Stimulated activated CD4-positive, alpha-beta T cell treated with anti-CD3 and anti-CD28 coated beads, TNF-alpha, amount 100 ng/mL, for 48 hours (primary cell): ENCODE measurements at places on chromosomes 13 and 19.
A peak's percentile ranks its signal among the peaks of the same experiment; 100 is the strongest.

GRCh38 chr13:36323951-36324566 lies 22.1 kb downstream of the SPART start:
- DNase-seq: no peak

- DNase-seq: no peak
Measured at GRCh38 chr13:27276188-27276587, 5.6 kb downstream of the RASL11A start.

- no peak for DNase-seq
Measured at GRCh38 chr13:106466691-106467426, 68.6 kb downstream of the EFNB2 start.

DNA sequence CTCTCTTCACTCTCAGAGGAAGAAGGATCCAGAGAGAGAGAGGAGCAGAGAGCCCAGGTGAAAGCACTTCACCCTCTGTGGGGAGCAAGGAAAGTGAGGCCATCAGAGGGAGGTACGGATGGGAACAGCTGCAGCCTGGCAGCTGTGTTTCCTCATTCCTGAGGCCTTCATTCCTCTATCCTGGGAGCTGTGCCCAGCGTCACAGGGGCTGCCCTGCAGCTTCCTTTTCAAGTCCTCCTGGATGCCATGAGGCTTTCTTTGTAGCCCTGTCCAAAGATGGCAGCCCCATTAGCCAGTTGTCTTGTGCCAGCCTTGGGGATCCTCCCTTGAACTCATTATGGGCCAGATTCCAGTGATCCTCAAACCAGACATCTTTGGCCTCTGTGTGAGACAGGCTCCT lies 76.8 kb upstream of the PCDH8 start:
- no peak for DNase-seq

DNA sequence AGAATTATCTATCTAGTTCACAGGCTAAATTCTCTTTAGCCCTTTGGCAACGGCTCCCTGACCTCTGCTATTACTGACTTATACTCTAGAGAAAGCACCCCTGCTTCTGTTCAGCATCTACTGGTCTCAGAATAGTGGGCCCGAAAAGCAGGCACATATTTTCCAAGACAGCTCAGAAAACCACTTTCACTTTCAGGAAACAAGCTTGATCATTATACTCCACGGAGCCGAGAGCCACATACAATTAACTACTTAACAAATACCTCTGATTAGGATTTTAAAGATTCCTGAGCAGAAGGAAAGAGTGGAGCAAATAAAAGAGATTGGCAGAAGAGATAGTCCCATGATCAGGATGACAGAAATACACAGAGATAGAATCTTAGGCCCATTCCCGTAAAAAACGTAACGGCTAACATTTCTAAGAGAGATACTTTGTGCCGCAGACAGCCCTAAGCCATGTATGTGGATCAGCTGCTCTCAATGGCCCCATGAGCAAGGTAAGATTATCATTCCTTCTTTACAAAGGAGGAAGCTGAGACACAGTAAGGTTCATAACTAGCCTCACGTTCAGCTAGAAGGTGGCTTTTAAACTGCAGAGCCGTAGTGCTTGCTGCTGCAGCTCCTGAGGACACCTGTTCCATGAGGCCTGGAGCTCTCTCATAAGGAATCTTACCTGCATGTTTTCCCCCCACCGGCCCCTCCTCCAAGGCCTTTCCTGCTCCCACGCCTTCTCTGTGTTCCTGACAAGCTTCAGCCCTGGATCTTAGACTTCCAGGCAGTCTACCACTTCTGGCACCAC lies 227.2 kb downstream of the FOXO1 start:
- no peak for DNase-seq

- no peak for DNase-seq
Measured at GRCh38 chr13:74755065-74755464, 620.9 kb upstream of the KLF12 start.

DNA sequence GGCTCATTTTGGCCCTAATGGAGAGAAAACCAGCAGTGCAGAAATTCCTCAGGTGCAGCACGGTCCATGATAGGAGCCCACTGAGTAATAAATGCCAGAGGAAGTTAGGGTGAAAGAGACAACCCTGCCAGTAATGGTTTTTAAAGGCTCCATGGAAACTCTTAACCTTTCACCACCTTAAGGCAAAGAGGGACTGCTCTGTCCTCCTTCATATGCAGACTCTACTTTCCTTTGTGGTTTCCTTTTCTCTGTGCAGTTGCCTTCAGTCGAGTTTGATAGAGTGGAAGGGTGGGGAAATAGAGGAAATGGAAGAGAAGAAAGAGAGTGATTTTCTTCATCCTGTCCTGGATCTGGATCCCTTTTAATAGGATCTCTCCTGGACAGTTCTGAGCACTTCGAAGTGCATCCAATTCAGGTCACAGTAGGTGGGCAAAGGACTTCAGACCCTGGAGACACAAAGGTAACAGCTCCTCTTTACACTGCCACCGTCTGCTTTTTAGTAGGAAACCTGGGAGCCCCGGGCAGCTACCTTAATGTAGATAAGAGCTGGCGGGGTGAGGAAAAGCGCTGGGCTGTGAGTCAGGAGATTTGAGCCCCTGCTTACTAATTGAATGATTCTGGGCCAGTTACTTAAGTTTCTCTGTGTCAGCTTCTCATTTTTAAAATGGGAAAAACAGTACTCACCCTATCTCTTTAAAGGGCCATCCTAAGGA lies 294.8 kb downstream of the KCNRG start:
- no peak for DNase-seq

GRCh38 chr13:110759710-110760109 lies 46.2 kb downstream of the ING1 start:
- DNase-seq: no peak

DNA sequence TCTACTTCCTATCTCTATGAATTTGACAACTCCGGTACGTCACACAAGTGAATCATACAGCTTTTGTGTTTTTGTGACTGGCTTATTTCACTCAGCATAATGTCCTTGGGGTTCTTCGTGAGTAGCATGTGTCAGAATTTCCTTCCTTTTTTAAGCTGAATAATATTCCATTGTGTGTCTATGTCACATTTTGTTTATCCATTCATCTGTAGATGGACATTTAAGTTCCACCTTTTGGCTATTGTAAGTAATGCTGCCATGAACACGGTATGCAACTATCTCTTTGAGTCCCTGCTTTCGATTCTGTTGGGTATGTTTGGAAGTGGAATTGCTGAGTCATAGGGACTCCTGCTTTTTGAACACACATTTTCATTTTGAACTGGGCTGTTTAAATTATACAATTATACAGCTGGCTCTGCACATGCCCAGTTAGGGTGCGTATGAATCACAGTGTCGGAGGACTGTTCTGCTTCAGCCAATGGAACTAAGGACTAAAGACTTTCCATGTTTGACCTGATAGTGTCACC lies 43.0 kb upstream of the C13orf42 start:
- DNase-seq: no peak

DNA sequence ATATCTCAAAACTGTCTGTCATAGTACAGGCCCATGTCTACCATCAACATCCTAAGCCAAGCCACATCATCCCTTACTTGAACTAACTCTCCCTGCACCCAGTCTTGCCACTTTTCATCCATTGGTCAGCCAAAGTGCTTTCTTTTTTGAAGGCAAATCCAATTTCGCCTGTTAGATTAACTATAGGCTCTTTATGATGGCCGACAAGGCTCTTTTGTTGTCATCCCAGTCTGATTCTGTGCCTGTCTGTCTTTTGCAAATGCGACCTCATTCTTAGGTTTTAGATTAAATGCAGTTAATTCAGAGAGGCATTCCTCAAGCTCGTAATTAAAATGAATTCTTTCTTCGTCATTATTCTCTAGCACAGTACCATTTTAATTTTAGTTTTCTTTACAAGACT lies 148.3 kb downstream of the HS6ST3 start:
- no peak for DNase-seq

DNA sequence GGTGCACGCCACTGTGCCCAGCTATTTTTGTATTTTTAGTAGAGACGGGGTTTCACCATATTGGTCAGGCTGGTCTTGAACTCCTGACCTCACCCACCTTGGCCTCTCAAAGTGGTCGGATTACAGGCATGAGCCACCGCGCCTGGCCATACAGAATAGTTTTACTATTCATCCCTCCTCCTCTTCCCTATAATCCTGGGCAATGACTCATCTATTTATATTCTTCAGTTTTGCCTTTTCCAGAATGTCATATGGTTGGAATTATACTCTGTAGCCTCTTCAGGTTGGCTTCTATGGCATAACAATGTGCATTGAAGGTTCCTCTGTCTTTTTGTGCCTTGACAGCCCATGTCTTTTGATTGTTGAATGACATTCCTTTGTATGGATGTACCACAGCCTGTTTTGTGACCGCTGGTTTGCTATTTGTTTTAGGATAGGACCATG lies 22.2 kb upstream of the LRP3 start:
- DNase-seq: no peak

GRCh38 chr13:29452773-29453616 lies 142.5 kb downstream of the SLC7A1 start:
- DNase-seq: no peak

- DNase-seq: peak; percentile 44
Measured at GRCh38 chr19:3783660-3784584, 2.3 kb downstream of the MATK start.

DNA sequence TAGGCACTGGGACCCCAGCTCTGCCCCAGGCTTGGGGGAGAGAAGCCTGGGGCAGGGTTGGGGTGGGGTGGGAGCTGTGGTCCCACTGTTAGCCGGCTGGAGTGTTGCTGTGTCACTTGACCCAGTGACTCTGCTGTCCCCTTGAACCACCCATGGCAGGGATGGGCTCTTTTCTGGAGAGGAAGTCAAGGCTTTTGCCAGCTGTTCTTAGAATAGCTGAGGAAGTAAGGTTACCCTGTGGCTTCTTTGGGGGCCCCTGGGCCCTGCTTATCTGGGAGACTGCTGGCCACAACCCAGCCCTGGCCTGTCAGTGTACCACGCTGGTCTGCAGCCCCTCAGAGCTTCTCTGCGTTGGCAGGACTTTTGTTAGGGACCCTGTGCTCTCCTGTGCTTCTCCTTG lies 9.1 kb downstream of the PNPLA6 start:
- DNase-seq: no peak

GRCh38 chr19:42291435-42291810 lies 10.5 kb upstream of the PRR19 start:
- DNase-seq: no peak

DNA sequence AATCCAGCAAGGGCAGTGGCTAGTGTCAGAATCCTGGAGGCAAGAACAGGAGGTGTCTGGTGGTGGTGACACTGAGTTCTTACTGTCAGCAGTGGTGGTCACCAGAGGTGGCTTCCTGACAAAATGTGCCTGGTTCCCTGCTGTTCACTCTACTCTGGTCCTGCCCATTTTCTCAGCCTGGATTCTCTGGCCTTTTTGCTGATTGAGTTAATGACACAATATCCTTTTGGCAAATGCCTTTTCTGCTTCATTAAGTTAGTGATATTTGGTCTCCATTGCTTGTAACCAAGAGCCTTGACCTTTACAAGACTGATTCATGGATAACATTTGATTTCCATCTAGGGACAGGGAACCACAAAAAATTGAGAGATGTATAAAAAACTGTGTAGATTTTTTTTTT lies 51.1 kb downstream of the RFC3 start:
- no peak for DNase-seq

DNA sequence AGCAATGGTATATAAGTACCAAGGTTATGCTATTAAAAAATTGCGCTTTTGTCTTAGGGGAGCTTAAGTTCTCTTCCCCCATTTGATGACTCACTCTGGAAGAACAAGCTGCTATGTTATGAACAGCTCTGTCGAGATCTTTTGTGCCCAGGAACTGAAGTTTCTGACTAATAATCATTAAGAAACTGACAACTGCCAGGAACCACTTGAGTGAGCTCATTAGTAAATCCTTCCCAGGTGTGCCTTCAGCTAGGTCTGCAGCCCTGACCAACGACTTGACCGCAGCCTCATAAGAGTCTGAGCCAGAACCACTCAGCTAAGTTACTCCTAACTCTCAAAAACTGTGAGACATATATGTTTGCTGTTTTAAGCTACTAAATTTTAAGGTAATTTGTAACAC lies 147.8 kb downstream of the SLITRK6 start:
- no peak for DNase-seq

DNA sequence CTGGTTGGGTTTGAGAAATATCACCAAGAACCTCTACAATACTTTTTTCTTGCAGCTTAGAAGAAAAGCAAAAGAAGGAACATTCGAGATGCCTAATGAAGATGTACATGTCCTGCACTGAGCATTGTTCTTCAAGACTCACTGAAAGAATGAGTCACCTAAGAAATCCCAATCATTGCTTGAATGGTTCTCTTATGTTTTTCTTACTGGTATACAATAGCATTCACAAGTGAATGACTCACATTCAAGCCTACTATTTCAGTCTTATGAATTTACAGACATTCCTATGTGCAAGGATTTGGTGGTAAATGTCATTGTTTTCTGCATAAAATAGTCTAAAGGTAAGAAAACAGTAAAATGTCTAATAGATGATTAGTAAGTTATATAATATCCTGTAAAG lies 594.6 kb downstream of the PCDH9 start:
- no peak for DNase-seq

DNA sequence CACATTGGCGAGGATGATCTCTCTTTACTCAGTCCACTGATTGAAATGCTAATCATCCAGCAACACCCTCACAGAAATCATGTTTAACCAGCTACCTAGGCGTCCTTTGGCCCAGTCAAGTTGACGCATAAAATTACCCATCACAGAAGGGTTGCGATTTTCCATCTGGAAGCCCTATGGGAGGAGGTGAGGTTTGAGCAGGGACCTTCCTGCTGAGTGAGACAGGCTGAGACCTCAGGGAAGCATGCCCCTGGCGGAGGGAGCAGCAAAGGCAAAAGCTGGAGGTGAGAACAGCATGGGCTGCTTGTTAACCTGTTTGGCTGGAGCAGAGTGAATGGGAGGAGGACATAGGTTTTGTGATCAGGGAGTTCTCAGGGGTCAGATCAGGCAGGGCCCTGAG lies 7.3 kb downstream of the TTC9B start:
- no peak for DNase-seq

DNA sequence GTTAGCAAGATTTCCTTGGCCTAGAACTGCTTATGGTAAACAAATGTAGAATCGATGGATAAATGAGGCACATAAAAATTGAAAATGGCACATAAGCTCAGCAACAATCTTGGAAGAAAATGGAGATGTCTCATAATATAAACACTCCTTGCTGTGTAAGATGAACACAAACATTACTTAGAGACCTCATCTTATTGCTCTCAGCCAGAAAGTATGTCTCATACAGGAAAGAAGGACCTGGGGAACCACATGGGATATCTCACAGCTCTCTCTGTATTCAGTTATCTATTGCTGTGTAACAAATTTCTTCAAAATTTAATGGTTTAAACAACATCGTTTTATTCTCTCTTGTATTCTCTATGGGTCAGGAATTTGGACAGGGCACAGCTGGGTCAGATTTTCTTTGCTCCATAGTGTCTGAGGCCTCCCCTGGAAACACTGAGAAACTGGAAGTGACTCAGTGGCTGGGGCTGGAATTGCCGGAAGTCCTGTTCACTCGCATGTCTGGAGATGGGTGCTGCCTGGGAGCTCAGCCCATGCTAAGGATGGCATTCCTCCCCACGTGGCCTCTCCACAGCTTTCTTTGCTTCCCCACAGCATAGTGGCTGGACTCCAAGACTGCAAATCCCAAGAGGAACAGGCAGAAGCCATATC lies 105.1 kb downstream of the NUFIP1 start:
- DNase-seq: no peak

- peak; percentile 64 for DNase-seq
Measured at GRCh38 chr13:112066624-112067004, 335 bp upstream of the SOX1 start.
